ENCODE measurements at places on chromosomes 1 and 21. TPM values are rescaled to one million over a fixed set of nuclear protein-coding genes. Genes with fewer than 3 reads are reported as not detected.
A peak's percentile ranks its signal among the peaks of the same experiment; 100 is the strongest.

CLCN6 gene
- 22.3 TPM for total RNA-seq

GRCh38 chr1:66557157-66557556 lies 23.2 kb downstream of the SGIP1 start:
- DNase-seq = no peak

SDC3 gene
- 31.1 TPM for total RNA-seq

SPATA21 gene
- 0.07 TPM for total RNA-seq

GRCh38 chr1:80633947-80634706 lies 1166.6 kb upstream of the ADGRL2 start:
- DNase-seq = peak; percentile 15

DNA sequence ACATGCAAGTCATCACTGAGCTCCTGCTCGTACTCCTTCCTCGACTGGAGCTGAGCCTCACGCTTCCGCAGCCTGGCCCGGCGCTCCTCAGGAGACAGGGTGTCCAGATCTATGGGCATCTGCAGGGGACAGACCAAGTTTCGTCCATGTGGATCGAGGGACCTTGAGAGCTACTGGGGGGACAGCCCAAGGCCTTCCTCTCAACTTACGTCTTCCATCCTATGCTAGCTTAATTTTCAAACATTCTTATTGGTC lies 2.4 kb downstream of the MRPL55 start:
- no peak for DNase-seq

GRCh38 chr1:58333511-58333910 lies 213.0 kb downstream of the OMA1 start:
- DNase-seq = no peak

GRCh38 chr1:152623203-152623844 lies 421 bp upstream of the LCE3A start:
- DNase-seq = no peak

LCA5L gene
- total RNA-seq = 0.64 TPM

DNA sequence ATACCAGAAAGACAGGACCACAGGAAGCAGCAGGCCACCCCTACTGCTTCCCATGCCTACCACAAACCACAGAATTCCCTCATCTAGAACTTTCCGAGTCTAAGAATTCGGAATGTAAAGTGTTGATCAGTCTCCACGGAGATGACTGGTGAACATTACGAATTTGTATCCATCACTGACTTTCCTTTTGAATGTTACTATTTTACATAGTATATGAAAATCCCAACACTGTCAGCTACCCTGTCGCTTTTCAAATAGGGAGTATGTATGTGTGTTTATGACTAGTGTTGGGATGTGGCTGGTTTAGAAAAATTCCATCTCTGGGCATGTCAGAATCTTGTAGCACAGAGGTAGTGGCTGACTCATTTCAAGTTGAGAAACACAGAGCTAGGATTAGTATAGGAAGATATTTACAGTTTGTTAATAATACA lies 118.2 kb downstream of the COQ8A start:
- no peak for DNase-seq

GRCh38 chr1:183730107-183730724 lies 74.7 kb upstream of the RGL1 start:
- DNase-seq = no peak

- DNase-seq = no peak
Observed at GRCh38 chr1:201476670-201477344, 7.8 kb upstream of the PHLDA3 start.
